ENCODE measurements at places on chromosomes 6 and 20.

- no peak for DNase-seq
These were observed 9.2 kb downstream of the GGT7 start for GRCh38 chr20:34863421-34863965.

DNA sequence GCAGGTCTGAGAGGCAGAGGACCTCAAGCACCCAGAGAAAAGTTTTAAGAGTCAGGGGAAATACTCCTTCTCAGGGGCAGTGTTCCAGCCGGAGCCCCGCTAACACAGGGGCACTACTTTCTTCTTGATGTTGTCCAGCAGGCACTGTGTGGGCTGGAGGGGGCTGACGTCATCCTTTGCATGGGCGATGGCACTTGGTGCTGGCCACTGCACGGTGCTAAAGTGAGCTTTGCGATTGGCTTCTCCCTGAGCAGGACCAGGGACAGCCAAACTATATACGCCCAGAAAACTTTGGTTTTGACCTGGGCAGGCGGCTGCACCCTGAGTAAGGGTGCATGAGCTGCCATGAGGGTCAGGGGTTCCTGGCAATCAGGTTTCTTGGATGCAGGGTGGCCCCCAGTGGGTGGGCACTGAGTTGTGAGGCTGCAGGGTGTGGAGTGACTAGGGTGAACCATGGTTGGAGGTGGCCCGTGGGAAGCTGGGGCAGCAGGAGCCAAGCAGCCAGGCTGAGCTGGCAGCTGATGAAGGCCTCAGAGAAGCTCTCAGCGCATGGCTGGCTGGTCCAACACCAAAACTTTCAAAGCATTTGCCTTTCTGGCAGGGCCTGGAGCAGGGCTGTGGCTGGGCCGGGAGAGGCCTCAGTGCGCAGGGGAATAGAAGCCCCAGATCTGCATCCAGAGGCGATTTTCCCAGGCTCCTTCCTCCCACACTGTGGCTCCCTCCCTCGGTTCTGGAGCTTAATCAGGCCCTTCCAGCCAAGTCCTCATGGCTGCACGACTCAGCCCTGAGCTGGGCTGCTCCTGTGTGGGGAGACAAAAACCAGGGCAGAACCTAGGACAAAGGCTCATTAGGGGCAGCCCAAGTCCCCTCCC is 18.3 kb downstream of the MRPS18A start:
- DNase-seq, result peak; percentile 75

DNA sequence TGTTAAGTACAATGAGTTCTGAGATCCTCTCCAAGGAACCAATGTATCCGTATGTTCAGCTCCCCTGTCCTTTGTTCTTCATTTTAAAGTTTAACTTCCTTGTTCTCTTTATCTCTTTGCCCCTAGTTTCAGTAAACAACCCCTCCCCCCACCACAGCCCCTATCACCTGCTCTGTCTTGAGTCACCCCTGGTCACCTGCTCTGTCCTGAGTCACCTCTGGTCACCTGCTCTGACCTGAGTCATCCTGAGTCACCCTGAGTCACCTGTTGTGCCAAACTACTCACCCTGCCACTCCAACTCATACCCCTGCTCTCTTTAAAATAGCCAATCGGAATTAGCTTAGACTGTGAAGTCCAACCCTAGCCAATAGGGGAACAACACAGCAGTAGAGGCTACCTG is 288.7 kb upstream of the CDYL start:
- DNase-seq, result no peak

GRCh38 chr6:24581084-24581669 is 64.8 kb downstream of the KIAA0319 start:
- peak; percentile 78 for DNase-seq

DNA sequence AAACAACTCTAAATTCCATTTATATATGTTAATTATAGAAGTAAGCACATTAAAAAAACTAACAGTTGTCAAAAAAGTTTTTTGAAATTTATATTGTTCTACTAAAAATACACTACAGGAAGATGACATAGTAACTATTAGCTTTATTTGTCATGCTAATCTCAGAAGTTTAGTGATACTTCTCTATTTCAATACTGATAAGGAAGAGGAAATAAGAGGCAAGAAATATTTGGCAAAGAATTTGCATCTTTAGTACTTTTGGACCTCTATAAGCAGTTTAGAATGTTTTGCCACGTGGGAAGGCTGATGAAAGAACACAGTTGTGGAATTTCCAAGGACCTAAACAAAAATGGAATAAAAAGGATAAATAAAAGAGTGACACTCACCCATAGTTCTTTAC is 12.6 kb downstream of the IFNGR1 start:
- no peak for DNase-seq

- DNase-seq, result no peak
These were observed 828.6 kb upstream of the CITED2 start for GRCh38 chr6:140202964-140203515.

GRCh38 chr20:32019156-32019510 is 8.9 kb downstream of the CCM2L start:
- no peak for DNase-seq

- no peak for DNase-seq
These were observed 10.0 kb downstream of the TCF15 start for GRCh38 chr20:600141-600540.

DNA sequence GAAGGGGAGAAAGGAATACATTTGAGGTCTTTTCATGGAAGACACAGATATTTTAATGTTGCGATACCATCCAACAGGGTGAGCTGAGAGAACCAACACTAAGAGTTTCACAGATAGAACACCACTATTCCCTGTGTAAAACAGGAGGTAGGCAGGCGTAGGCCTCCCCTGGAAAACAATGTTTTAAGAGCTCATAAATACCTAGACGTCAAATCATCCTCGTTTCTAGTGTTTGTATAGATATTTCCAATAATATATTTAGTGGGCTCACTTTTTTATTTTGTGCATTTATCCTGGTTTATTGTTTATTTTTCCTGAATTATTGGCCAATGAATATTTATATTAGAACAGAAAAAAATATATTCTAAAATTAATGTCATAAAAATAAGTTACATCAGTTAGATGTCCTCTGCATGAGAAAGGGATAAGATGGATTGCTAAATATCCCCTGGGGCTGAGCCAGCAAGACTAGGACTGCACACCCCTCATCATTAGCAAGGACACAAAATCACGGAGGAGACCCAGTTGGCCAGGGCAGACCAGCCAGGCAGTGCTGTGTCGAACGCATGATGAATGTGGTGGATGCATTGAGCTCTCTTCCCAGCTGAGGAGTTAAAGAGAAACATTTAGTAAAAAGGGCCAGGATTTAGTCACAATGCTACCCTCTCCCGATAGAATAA is 380.5 kb downstream of the C6orf118 start:
- no peak for DNase-seq

DNA sequence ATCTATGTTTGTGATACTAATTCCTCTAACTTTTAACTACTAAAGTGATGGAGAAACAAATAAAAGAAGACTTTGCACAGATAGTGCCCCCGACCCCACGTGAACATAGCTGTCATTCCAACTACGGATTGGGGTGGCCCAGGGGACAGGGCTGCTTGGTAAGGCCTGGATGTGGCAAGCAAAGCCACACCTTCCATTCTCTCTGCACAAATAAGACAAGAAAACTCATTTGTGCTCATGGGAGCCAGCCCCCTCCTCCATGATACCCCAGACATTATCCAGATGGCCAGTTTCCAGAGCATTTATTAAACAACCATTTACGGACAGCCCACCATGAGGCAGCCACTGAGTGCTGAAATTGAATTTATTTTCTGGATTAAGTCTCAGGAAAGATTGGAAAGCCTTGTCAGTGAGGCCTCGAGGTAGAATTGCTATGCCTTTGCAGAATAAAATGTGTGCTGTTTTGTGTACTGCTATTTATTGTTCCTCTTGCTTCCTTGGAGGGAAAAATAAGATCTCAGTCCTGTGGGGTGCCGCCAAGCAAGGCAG is 151.2 kb downstream of the UNC5CL start:
- no peak for DNase-seq

GRCh38 chr20:44501448-44501847 is 20.4 kb downstream of the SERINC3 start:
- no peak for DNase-seq

DNA sequence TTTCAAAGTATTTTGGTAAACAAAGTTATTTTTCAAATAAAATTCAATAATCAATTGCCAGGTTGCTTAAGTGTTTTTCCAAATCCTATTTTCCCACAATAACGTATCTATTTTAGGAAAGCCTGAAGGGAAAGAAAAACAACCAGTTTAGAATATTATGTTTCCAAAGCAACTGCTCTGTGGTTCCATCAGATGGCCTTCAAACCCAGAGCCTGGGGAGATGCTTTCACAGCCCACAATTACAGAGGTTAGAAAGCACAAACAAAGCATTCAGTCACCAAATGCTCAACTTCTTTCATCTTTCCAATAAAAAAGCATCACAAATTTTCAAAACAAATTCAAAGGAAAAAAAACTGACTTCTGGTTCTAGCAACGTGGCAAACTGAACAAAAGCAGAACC is 66.0 kb downstream of the ELOVL5 start:
- no peak for DNase-seq

DNA sequence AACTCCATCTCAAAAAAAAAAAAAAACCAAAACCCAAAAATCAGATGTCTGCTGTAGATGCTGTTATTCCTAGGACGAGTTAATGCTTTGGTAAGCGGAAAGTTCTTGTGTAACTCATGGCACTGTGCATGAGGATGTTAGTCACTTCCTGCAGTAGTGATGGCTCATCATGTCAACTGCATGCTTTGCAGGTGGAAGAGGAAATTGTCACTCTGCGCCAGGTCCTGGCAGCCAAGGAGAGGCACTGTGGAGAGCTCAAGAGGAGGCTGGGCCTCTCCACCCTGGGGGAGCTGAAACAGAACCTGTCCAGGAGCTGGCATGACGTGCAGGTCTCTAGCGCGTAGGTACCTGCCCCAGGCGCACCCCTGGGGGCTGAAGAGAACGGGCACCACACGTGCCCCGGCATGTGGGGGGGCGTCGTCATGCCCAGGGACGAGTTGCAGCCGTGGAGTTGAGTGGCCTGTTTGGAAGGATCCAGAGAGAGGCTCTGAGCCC is 8.5 kb downstream of the TPD52L2 start:
- no peak for DNase-seq

DNA sequence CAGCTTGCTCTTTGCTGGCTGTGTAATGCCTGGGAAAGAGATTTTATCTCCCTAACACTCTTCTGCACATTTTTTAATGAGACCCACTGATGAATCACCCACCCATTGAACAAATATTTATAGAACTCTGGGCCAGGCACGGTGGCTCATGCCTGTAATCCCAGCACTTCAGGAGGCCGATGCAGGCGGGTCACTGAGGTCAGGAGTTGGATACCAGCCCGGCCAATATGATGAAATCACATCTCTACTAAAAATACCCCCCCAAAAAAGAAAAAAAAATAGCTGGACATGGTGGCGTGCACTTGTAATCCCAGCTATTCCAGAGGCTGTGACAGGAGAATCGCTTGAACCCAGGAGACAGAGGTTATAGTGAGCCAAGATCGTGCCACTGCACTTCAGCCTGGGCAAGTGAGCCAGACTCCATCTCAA is 82.1 kb upstream of the SIRPA start:
- DNase-seq, result no peak

GRCh38 chr20:24815931-24816330 is 133.1 kb upstream of the CST7 start:
- DNase-seq, result no peak

DNA sequence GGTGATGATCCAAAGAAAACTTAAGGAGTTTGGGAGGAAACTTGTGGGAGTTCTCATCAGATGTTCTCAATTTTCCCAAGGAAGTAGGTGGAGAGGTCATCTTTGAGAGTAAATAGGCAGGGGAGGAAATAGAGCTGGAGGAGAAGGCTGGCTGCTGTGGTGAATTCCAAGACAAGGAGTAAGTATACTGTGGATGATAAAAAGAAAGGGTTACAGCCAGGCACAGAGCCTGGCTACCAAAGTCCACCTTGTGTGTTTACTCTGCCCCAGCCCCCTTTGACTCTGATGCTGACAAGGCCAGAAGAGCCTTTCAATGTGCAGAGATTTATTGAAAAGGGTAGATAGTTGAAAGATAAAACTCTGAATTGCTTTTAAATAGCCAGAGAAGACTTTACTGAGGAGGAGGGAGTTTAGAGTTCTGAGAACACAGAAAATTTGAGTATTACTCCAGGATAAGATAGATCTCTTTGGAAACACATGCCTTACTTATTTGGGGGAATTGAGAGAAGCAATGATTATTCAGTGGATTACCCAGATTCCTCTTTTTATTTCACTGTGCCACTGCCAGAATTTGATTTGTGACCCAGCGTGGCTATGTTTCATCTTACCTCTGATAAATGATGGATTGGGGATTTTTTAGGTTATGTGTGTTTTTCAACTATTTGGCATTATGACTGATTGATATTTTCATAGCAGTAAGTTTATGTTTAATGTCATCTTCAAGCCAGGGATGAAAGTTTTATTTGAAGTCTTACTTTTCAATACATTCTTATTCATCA is 182.6 kb upstream of the JAG1 start:
- no peak for DNase-seq

DNA sequence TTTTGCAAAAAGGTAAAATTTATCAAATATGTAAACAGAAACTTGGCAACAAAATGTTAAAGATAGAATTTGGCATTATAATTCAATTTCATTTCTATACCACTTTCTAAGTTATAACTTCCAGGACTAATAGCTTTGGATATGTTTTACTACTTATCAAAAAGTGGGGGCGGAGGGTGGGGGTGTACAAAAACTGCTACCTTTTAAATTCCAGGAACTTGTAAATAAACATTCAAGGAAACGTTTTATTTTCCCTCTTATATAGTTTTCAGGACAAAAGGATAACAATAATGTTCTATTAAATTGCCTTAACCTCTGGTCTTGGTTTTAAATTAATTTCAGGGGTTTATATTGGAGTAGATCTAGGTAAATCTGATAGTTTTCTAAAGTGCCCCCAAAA is 103.8 kb downstream of the DST start:
- no peak for DNase-seq

DNA sequence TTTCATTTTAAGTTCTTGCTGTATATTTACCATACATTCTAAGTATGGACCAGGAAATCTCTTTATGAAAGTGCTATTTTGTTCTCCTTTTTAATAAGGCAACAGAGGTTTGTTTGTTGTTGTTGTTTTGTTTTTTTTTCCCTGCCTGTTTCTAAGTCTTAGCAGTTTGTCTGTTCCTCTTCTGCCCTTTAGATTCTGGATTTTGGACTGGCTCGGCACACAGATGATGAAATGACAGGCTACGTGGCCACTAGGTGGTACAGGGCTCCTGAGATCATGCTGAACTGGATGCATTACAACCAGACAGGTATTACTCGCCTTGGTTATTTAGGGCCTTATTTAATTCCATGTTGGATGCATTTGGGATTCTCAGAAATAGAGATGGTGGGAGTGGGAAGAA is 48.0 kb downstream of the MAPK14 start:
- no peak for DNase-seq

DNA sequence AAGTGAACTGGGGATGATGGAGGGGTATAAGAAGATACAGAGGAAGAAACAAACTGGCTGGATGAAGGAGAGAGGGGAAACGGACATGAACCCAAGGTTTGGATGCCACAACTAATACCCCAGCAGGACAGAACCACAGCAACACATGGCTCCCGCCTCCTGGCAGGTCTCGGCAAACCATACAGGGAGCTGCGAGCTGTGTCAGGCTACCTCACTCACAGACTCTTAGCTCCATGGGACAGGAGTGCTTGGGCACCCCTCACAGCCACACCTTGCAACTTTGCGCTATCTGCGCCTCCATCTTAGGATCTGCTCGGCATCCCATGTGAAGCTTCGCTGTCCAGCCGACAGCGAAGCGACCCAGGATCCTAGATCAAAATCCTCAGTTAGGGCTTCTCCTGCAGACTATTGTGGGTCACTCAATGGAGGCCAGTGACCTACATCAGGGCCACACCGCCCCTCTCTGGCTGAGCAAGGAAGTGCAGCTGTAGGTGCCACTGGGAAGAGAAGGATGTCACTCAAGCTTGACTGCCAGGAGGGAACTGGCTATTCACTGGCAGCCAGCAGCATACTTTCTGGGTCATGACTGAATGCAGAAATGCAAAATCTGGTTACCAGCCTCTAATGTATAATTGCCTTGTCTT is 174.4 kb upstream of the RIN2 start:
- peak; percentile 71 for DNase-seq

All from right forelimb (tissue), 1 donor.